ENCODE measurements at places on chromosomes 4 and X.

GRCh38 chrX:152896450-152896849 lies 1.4 kb upstream of the ZNF185 start:
- DNase-seq, result no peak

DNA sequence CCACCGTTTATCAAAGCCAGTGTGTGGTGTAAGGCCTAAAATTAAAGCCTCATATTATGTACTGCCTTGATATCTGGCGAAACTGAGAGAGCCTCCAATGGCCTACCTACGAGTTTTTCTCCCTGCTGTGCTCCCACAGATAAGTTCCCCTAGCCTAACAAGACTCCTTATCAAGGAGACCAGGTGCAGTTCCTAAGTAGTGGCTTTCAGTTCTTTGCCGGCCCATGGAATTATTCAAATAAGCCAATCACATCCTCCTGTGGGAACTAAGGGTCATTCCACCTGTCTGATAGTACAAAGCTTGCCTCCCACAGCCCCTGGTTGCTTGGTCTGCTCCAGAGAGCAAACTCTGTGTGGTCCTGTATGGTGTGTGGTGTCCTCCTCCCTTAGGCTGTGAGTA lies 99.8 kb upstream of the TEX13C start:
- no peak for DNase-seq

DNA sequence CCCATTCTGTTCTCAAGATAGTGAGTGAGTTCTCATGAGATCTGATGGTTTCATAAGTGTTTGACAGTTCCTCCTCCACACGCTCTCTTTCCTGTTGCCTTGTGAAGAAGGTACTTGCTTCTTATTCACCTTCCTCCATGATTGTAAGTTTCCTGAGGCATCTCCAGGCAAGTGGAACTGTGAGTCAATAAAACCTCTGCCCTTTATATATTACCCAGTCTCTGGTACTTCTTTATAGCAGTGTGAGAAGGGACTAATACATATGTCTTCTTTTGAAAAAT lies 58.4 kb downstream of the CFAP299 start:
- no peak for DNase-seq

DNA sequence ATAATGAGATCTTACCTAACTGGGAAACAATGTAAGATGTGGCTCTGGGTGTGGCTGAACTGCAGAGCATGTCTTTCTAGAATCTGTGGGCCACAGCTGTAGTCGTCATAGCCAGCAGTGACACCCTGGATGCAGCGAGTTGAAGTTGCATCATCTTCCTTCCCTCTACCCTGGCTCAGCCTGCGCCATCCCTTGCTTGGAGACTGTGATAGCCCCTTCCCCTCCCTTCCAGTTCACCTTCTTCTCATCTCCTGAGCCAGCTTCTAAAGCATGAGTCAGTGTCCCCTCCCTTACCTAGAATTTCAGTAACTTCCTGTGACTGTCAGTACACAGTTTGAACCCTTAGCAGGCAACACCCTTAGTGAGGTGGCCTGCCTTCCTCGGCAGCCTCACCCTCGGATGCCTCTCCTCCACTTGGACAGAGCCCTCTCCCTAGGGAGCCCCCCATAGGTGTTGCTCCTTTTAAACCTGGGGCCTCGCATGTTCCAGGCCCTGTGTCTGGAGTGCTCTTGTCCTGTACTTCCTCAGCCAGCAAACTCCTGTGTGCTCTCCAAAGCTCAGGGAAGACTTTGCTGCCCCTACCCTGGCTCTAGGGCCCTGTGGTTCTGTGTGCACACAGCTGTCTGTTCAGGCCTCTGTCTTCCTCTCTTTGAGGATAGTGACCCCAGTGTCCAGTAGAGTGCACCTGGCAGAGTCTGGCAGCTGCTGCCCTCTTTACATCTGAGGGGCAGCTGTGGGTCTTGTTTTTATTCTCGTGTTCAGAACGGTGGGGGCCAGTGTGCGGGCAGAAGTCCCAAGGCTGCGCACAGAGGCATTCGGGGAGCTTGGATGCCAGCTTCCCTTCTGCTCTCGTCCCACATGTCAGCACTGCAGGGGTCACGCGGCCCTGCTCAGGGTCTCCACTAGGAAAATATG lies 43.7 kb upstream of the TADA2B start:
- DNase-seq, result peak; percentile 81

- no peak for DNase-seq
These were observed 17.5 kb upstream of the TBC1D1 start for GRCh38 chr4:37873386-37873785.

- no peak for DNase-seq
These were observed 37.6 kb downstream of the CCNQ start for GRCh38 chrX:153561337-153561736.

- no peak for DNase-seq
These were observed 38.9 kb downstream of the ACOX3 start for GRCh38 chr4:8401665-8402064.

DNA sequence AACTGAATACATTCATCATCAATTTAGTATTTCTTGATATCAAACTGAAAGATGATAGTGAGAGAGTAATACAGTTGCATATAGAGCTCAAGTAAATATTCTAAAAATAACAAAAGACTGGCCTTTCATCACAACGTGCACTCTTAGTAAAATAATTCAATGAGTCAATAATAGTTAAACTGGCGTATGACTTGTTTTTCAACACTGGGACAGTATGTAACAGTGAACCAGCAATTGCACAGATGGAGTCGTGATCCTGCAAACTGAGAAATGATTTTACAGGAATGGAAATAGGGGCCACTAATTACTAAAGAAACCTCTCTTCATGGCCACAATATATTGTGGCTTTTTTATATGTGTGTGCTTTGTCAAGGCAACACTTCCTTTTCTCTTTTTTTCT lies 137.4 kb downstream of the SLC4A4 start:
- DNase-seq, result no peak

DNA sequence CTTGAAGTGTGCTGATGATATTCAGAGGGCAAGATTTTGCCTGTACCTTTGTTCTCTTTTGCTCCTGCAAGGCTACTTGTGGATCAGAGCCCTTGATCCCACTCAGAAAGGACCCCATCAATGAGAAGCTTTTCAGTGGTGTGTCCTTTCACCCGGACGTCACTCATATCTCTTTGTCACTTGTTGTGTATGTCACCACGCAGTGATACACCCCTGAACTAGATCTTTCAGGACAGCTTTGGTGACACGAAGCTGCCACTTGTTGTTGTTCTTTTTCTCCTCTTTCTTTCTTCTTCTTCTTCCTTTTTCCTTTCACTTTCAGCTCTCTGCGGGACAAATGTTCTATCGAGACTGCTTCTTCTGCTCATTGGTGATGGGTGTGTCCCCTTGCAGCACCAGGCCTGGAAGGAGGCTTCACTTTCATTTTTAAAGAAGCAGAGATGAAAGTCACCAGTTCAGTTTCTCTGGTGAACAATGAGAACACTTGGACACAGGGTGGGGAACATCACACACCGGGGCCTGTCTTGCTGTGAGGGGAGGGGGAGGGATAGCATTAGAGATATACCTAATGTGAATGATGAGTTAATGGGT lies 83.6 kb downstream of the NBDY start:
- peak; percentile 62 for DNase-seq

DNA sequence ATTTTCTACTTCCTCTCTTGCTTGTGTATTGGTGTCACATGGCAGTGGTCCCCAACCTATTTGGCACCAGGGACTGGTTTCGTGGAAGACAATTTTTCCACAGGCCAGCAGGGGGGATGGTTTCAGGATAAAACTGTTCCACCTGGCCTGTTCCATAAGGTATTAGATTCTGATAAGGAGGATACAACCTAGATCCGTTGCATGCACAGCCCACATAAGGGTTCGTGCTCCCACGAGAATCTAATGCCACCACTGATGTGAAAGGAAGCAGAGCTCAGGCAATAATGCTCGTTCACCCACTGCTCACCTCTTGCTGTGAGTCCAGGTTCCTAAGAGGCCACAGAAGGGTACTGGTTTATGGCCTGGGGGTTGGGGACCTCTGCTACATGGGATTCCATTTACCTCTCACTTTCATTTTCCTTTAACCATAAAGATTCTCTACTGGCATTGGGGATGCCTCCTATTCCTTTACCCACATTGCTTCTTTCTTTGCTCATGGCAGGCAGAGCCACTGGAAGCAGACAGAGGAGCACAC lies 38.1 kb downstream of the SEC31A start:
- no peak for DNase-seq

- no peak for DNase-seq
These were observed 234.3 kb downstream of the LAS1L start for GRCh38 chrX:65300104-65300809.

- DNase-seq, result no peak
These were observed 32.3 kb downstream of the ETNPPL start for GRCh38 chr4:108730579-108730978.

DNA sequence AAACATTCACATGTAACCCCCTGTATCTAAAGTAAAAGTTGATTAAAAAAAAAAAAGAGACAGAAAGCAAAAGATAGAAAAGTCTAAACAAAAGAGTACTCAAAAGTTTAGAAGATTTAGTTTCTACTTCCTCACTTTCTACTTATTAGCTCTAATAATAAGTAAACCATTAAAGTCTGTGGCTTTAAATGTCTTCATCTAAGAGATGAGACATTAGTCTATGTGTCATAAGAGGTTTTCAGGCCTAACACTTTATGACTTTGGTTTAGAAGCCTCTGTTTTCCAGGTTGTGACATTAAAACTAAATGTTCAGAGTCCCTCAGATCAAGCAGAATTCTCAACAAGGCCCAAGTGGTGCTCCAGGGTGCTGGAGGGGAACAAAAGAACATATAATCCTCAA lies 42.2 kb upstream of the GUCY1A1 start:
- no peak for DNase-seq

DNA sequence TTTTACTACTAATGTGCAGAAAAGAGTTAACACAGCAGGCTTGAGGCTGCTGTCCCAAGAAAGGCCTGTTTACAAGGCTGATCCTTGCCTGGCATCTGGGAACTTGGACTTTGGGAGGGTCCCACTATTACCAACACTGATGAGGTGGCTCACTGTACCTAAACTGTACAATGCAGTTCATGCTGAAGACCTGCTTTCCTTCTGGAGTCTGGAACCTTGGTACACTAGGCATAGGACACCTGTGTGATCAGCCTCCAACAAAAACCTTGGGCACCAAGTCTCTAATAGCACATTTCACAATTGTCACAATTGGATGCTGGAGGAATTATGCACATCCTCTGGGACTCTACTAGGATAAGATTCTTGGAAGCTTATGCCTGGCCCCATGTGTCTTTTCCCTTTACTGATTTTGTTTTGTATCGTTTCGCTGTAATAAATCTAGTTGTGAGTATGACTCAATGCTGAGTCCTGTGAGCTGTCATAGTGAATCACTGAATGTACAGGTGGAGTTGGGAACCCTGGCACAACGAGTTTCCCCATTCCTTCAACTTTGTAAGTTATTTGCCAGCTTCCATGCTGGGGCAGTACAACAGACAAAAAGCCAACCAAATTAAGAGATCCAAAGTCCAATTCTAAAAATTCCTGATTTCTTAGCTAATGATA lies 45.9 kb downstream of the TEC start:
- DNase-seq, result no peak

DNA sequence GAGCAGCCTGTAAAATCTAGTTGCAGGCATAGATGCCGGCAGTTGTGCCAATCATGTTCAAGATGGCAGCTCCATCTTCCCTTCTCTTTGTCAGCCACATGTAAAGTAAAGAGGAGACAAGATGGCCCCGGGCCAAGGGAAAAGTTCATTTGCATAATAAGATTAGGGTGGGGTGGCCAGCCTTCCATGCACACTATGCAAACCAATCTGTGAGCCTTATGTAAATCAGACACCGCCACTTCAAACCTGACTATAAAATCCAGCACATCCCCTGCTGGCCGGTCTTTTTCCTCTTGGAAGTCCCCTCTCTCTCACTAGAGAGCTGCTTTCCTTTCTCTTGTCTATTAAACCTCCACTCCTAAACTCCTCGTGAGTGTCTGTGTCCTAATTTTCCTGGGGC lies 78.9 kb upstream of the CBR4 start:
- no peak for DNase-seq

GRCh38 chrX:57177070-57177469 lies 39.9 kb upstream of the SPIN2A start:
- DNase-seq, result no peak

- DNase-seq, result no peak
These were observed 1301.9 kb downstream of the PCDH7 start for GRCh38 chr4:32022071-32022470.

DNA sequence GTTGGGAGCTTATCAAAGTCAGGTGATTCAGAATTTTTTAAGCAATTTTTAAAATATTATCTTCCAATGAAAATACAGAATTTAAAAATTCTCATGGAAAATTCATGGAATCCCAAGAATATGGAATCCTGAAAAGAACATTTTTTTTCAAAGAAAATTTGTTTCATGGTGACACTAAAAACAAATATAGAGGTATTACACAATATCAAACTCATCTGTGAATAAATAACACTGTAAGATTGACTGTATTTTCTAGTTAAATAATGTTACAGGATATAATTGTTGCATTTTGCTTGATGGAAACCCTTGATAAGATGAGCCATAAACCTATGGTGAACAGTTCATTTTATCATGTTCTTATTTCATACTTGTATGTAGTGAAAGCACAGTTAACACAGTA lies 11.4 kb downstream of the PRIMPOL start:
- no peak for DNase-seq

DNA sequence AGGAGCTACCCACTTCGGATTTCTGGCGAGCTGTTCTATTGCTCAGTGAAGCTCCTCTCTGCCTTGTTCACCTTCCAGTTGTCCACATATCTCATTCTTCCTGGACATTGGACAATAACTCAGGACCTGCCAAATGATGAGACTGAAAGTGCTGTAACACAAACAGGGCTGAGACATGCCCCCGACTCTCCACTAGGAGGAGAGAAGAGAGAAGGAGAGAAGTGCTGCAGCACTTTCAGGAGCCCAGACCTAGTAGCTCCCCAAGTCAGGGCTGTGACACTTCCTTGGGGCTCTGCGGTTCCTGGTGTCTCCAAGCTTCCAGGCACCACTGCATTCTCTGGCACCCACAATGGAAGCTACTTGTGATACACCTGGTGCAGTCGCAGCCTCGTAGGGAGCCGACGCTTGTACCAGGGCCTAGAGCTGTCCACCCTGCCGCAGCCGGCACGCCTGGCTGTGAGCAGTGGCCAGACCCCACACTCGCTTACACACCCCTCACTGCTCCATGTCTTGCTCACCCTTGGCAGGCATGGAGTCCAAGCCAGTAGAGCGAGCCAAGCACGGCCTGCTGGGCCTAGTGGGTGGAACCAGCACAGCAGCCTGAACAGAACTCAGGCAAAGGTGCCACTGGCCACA lies 234.9 kb downstream of the TECRL start:
- DNase-seq, result no peak

DNA sequence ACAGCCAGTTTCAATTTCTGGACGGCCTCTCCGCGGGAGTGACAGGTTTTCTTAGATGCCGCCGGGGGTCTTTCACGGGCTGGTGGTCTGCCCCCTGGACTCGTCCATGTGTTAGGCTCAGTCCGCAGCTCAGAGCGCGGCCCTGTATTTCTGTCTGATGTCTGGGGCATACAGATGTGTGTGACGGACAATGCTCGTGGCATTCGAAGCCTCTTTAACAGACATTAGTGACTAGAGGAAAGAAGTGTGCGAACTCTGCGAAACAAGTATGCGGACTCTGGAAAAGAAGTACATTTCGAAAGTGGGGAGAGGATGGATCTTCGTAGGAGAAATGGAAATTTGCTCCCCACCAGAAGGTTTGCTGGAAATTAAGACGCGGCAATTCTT lies 793 bp upstream of the DCUN1D4 start:
- peak; percentile 1 for DNase-seq
